ENCODE measurements at places on chromosomes 7 and 10.

DNA sequence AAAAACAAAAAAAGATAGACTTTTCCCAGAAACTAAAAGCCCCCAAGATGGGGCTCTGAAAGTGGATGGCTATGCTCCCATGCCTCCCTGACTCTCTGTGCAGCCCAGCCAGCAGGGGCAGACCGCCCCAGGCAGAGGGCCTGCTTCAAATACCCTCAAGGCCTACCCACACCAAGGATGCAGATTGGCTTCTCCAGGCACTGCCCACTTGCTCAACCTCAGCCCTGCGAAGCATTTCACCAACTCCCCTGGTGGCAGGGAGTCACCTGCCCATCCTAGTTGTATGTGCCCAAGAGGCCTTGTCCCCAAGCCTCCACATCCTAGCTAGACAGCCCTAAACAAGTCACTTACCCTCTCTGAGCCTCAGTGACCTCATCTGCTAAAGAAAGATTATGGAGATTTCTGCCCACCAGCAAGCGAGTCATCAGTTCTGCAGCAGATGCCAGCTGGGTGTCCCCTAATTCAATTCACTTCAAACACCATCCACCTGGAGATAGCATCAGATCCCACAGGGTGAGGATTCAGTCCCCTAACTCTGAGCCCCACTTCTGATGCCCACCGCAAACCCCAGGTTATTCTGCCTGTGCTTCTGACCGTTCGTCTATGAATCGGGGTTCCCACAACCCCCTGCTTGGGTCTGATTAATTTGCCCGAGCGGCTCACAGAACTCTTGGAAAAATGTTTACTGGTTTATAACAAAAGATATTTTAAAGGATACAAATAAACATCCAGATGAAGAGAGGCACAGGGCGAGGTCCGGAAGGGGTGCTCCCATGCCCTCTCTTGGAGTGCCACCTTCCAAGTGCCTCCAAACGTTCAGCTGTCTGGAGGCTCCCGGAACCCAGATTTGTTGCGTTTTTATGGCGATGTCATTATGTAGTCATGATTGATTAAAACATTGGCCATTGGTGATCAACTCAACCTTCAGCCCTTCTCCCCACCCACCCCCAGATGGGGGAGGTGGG, 18.6 kb upstream of the ZMIZ1 start:
- DNase-seq: no peak

- DNase-seq: no peak
Measured at GRCh38 chr10:67077376-67077775, 151.5 kb downstream of the LRRTM3 start.

DNA sequence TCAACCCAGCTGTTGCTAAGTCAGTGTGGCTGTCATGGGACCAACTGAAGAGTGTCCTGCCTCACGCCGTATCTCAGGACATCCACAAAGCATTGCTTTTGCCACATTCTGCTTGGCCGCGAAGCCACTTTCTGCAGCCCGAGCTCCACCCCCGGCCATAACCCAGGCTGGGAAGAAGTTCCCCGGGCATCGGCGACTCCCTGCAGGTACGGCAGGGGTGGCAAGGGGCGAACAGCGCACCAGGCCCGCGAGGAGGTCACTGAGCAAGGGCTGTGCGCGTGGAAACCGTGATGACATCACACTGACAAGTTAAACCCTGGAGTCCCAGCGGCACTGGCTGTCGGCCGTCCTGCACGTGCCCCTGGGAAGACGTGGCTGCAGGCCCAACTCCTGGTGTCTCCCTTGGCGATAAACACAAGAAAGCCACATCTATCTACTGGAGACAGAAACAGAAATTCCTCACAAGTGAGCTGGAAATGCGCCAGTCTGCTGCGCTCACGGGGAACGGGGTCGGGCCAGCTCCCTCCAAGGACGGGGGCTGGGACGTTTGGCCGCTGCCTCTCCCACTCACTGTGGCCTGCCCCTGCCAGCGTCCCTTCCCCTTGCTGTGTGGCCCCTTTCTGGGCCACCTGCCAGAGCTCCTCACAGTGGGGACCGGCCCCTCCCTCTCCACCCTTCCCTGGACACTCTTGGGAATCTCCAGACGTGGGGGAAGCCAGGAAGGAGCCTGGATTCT, 326.3 kb downstream of the DNAJB6 start:
- no peak for DNase-seq

DNA sequence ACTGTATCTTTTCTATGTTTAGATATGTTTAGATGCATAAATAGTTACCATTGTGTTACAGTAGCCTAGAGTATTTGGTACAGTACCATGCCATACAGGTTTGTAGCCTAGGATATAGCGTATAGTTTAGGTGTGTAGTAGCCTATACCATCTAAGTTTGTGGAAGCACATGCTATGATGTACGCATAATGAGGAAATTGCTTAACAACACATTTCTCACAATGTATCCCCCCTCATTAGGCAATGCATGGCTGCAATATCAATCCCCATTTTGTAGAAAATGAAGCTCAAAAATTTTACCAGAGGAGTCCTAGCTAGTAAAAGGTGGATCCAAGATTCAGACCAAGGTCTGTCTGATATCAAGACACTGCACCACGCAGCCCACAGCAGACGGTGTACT, 376.4 kb upstream of the NFE2L3 start:
- DNase-seq: no peak

GRCh38 chr7:137682596-137682995, 164.2 kb downstream of the DGKI start:
- no peak for DNase-seq

DNA sequence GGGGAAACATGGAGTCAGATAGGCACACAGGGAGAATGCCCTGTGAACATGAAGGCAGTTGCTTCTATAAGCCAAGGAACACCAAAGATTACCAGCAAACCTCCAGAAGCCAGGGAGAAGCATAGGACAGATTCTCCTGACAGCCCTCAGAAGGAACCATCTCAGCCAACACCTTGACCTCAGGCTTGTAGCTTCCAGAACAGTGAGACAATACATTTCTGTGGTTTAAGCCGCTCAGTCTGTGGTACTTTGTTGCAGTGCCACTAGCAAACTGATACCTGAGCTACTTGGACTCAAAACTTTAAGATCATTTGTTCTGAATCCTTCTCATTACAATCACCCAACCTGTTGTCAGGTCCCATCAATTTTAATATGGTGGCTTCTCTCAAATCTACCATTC, 31.2 kb downstream of the ABLIM1 start:
- DNase-seq: no peak

DNA sequence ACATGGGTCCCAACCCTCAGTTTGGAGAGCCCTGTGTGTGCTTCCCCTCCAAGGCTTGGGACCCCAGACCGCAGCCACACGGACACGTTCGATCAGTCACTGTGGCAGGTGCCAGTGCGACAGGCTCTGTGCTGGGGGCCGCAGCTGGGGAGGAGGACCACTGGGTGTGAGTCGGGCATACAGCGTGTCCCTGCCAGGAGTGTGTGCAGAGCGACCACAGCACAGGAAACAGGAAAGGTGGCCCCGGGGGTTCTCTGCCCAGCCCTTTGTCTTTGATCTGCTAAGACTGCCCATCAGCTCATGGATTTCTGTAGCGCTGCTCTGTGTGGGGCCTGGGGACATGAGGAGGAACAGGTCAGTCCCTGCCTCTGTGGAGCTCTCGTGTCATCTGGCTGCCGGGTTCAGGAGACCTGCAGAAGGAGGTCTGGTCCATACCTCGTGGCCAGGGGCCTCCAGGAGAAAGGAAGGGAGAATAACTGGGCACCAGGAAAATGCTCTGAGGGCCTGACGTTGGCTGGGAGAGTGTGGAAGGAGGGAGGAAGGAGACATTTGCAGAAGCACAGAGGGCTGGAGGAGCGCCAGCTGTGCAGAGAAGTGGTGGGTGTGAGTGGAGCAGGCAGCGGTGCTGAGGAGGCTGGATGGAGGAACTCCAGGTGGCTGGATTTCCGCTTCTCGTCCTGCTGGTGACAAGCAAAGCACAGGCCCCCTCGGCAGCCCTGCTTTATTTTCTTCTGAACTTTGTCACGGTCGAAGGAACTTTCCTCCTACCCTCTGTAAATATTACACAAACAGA, 4.1 kb downstream of the NUDT1 start:
- no peak for DNase-seq

- DNase-seq: no peak
Measured at GRCh38 chr10:79292891-79293746, 54.1 kb upstream of the PPIF start.

GRCh38 chr7:98869597-98870120, at the start of gene TMEM130:
TMEM130 (minus strand) TSS chr7:98870014; CDS start chr7:98869861, 153 bp downstream.
- DNase-seq: no peak

DNA sequence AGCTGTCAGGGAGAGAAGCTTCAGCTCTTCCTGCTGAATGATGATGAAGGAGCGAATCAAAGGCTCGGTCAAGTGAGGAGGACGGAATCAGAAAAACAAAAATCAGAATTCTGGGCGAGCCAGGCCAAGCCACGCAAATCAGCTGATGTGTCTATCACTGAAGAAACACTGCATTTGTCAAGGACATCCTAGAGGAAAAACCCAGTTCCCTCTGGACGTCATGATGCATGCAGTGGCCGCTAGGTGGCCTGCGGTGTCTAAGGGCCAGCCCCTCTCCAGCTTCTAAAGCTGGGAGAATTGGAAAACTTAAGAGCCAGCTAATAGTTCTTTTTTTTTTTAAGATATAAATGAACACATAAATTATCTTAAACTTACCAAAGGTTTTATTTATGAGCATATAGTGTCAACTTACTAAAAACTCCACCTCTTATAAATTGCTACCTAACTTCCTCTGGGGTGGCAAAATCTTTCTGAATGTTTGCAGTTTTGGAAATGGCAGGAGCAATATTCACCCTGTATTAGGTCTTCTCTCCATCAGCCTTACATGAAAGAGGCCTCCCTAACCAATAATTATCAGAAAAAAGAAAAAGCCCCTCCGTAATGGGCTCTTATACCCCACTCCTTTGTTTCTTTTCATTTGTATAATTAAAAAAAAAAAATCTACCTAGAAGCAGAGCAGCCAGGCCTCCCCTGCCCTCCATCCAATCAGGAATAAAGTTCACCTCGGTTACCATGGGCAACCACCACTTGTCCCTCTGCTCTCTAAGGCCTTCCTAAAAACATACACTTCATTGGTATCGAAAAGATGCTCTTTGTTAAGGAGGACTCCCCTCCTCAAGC, 186.8 kb downstream of the USP6NL start:
- DNase-seq: no peak

DNA sequence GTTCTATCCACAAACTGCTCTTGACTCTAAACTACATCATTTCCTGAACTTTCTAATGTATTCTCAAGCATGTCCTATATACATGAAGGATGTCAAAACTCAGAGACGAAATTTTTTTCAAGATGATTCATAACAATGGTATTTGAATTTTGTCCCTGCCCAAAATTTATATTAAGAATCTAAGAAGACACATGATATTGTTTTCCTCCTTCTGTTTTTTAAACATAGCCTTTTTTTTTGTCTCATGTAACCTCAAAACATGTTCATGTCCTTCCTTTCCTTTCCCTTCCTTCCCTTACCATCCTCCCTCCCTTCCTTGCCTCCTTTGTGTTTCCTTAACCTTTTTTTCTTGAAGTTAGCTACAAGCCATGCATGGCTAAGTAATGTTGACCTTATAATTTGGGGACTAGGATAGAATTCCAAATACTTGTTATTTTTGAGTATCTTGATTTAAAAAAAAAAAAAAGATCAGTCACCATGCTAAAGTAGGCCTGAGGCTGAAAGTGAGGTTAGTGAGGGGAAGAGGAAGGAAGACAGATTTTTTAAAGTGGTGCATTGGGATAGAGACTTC, 163.0 kb downstream of the SUGCT start:
- no peak for DNase-seq

GRCh38 chr7:139451638-139452037, 31.8 kb downstream of the KLRG2 start:
- no peak for DNase-seq

DNA sequence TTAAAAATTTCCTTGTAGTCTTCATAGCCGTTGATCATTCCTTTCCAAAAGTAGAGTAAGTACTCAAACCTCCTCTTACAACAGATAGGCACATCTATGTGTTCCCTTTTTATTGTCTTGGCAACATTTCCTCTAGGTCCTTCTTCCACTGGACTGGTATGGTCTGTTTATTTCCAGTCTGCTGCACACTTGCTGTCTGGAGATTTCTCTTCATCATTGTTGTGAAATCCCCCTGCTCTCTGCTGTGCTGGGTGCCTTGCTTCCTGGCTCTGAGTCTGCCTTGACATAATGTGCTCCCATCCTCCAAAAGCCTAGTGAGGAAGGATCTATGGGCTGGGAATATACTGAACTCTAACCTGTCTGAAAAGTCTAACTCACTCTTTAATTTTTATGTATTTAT, 545.3 kb upstream of the VSTM2A start:
- no peak for DNase-seq

DNA sequence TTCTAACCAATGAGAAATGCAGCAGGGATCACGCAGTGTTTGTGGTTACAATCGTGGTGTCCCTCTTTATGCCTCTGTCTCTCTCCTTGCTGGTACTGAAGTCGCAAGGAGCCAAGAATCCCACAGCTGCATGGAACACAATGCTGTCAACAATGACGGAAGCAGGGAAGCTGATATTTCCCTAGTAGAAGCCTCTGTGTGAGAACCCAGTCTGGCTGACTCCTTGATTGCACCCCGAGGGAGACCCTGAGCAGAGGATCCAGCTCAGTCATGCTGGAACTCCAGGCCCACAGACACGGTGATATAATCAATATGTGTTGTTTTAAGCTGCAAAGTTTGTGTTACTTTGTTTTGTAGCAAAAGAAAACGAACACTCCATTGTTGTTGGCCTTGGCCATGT, 677.9 kb downstream of the PARD3 start:
- DNase-seq: no peak

GRCh38 chr7:51180092-51180491, 136.5 kb downstream of the COBL start:
- DNase-seq: no peak

GRCh38 chr7:142689439-142690120, 59.7 kb upstream of the PRSS1 start:
- no peak for DNase-seq

DNA sequence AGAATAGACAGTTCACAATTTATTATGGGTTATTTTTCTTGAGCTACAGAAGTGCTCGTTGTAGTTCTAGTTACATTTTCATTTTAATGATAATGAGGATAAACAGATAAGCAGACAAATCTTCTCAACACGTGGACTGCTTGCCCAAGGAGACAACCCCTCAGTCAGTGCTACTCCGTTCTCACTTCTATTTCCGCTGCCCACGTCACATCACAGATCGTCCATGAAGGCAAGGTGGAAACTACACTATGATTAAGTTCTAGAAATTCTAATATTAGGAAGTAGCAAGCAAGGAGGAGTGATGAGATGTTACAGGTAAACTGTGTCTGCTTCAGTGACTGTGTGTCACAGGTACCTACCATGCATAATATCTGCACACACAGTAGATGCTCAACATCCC, 210.5 kb downstream of the CHCHD3 start:
- no peak for DNase-seq

- DNase-seq: no peak
Measured at GRCh38 chr10:58281092-58281752, 12.3 kb downstream of the CISD1 start.

- no peak for DNase-seq
Measured at GRCh38 chr7:28069807-28070206, 110.8 kb downstream of the JAZF1 start.

GRCh38 chr7:17146621-17147020, 151.8 kb upstream of the AHR start:
- DNase-seq: no peak
